Inflammatory macrophage treated with lipopolysaccharide for 4 hours (primary cell): ENCODE measurements at places on chromosomes 1 and 21.

- DNase-seq = no peak
Observed at GRCh38 chr1:30319765-30320580, 403.4 kb downstream of the MATN1 start.

- no peak for DNase-seq
Observed at GRCh38 chr1:206873603-206874188, 8.3 kb downstream of the IL20 start.

DNA sequence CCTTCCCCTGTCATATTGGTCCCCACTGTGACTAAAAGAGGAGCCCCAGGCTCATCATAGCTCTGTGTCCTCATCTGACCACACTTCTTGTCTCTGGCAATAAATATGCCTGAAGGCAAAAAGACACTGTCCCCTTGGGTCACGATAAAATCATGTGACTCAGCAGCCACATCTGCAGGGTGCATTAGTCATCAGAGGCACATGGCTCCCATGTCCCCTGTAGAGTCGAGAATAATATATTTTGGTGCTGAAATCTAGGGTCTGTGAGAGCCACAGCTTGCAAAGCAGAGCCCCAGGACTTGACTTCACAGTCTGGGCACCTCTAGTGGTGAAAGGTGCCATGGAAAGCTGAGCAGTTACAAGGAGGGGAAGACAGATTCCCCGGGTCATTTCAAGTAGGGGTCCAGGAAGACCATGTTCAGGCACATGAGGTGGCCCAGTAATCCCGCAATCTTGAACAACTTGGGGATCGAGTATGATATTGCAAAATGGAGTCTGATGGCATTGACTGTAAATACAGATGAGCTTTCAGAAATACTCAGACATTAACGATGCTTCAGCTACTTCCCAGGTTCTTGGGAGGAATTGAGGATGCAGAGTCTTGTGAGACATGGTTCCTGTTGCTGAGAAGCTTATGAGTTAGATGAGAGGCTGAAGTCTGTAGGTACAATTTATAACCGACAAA, 68.6 kb downstream of the SLC35F3 start:
- no peak for DNase-seq

DNA sequence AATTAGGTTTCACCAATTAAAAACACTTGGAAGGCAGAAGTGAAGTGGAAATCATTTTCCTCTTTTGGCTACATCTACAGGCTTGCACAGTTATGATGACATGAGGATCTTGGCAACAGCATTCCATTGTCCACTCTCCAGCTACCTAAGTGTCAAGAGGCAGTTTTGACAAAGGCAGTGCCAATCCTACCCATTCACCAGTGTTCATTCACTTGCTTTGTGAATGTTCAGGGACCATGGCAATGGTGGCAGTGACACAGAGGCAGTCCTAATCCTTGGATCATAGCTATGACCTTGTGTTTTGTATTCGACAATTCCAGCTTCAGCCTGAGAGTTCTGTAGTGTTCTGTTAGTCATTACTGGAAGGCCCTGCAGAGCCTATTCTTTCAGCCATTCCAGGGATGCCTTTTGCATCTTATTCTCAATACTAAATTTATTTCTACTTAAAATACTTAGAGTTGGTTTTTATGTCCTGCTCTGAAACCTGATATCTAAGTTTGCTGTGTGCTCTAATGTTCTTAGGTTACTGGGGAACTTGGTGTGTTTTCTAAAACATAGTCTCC, 36.7 kb downstream of the CRB1 start:
- DNase-seq = no peak

- no peak for DNase-seq
Observed at GRCh38 chr1:204257446-204257845, 43.7 kb upstream of the GOLT1A start.
